ENCODE measurements at places on chromosomes 6 and 20.

DNA sequence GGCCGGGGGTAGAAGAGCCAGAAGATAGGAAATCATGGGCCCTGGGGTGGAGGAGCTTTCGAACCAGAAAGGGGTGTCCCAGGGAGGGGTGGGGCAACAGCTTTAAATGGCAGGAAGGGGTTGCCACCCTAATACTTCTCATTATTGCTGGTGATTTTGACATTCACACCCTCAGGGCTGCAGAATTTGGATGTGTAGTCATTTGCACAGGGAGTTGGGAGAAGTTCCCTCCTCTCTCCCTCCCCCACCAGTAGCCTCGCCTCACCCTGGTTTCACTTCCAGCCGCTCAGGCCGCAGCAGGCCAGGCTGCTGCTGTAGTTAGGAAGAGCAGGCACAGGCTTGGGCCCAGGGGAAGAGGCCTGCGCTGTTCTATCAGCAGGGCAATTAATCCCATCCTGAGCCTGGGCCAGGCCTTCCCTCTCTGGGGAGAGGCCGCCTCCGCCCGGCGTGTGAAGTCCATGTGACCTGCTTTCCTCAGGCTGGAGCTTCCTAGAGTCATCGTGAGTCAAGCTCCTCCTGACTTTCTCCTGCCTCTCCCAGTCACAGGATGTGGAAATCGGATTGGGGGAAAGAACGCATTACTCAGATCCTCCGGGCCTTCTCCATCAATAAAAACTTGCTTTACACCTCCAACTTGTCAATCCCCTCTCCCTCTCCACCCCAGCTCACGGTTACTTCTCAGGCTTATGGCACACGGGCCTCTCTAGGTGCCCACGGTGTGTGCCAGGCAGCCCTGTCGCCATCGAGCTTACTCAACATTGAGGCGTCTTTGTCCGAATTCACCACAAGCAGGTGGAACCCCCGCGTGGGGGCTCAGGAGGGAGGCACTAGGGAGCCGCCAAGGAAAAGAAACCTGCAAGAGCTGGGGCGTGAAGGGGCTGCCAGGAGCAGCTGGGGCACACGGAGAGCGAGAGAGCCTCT, 7.8 kb downstream of the ADTRP start:
- peak; percentile 31 for DNase-seq

GRCh38 chr6:84731401-84731800, 33.0 kb downstream of the TBX18 start:
- DNase-seq, result no peak

- peak; percentile 84 for DNase-seq
These were observed 975 bp upstream of the PPT2 start for GRCh38 chr6:32152769-32153563.

DNA sequence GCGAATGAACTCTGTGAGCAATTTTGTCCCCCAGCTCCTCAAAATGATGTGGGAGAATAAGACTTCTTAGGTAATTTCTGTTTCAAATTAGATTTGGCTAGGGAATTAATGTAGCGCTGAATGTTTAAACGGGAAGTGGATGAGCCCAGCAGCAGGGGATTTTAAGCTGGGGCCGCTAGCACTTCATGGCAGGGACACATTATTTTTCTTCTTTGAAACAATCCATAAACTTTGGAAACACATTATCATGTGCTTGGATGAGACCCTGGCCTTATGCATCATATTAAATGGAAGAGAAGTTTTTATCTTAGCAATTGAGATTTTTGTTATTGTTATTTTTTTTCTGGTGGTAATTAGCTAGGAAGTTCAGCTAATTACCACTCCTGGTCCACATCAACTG, 74.2 kb upstream of the FUCA2 start:
- DNase-seq, result no peak

- DNase-seq, result no peak
These were observed 116.9 kb downstream of the TMEM242 start for GRCh38 chr6:157206359-157206815.

DNA sequence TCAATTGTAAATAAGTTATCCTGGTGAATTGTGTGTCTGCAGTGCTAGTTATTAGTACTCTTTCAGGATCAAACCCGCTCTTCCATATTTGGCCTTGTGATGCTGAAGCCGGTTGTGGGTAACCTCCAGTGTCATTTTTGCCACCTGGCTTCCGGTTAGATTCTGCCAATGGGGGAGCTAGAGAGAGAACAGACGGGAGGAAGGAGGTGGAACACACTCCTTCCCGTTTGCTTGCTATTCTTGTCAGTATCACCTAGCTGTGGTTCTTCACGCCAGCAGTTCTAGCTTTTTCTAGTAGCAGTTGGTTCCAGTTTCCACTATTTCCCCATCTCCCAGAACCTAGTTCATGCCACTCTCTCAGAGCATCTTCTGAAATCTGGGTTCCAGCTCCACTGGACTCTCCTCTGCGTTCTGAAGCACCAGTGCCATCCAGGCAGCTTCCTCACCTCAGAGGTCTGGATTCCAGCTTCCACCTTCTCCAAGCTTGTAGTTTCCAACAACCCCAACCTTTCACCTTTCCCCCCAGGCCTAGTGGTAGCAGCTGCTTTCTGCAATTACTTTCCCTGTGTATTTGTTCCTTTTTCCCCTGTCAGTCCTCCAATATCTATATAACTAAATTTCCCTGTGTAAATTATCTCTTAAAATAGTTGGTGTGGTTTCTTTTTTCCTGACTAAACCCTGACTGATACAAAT, 46.9 kb upstream of the LOC128125822 start:
- no peak for DNase-seq

DNA sequence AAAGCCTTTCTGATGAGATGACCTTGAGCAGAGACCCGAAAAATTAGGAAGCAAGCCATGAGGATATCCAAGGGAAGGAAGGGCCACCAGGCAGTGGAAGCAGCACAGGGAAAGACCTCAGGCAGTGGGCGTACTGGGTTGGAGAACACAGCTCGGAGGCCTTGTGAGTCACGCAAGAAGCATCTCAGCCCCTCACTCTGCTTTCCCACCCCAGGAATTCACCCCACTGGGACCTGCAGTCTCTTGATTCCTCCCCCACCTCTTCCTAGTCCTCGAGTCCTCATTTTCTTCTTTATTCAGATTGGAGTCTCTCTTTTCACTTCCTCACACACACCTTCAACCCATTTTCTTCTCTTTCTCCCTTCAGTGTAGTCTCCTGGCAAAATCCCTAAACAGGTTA, 27.0 kb downstream of the RPRD1B start:
- no peak for DNase-seq

GRCh38 chr20:6595704-6596103, 171.8 kb upstream of the BMP2 start:
- DNase-seq, result no peak

- no peak for DNase-seq
These were observed 133.2 kb downstream of the NFATC2 start for GRCh38 chr20:51409192-51409880.

DNA sequence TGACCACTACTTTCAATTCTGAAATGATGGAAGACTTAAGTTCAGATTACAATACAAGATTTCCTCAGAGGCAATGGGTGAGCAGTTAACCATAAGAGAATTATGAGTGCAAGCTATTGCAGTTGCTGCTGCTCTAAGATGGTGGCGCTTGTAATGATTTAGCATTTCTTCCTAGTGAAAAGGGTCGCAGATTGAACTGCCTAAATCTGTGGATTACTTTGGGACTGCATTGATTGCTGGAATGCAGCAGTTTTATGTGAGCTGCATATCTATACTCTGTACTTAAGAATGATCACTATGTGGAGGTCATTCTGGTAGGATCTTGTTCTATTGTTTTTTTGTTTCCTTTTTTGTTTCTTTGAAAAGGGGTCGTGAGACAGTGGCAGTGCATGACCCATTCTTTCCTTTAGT, 5.3 kb downstream of the SCAF8 start:
- peak; percentile 49 for DNase-seq

DNA sequence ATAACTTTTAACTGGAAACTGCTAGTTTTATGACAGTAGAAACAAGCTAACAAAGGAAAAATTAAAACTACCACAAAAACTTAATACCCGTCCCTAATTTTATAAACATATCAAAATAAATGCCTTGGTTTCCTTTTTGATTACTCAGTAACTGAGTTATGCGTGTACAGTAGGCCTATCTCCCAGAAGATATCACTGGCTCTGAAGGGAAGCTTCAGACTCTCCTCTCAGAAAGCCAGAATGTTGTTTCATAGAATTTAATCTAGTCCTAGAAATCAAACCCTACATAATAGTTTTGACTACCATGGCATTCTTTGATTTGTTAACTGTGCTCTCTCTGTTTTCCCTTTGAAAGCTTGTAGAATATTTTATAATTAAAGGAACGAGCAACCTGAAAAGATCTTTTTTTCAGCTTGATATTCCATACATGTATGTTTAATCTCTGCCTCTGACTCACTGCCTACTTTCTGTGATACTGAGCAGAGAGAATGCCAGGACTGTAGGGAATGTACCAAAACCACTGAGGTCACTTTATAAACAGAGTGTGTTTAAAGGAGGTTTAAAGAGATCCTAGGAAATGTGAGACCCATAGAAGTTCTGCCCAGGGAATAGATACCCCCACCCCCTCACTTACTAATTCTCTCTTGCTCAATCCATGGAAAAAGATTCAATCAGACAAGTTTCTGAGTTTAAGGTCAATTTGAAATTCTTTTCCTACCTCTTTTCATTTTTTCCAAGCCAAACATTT, 311.5 kb downstream of the HDGFL1 start:
- no peak for DNase-seq

DNA sequence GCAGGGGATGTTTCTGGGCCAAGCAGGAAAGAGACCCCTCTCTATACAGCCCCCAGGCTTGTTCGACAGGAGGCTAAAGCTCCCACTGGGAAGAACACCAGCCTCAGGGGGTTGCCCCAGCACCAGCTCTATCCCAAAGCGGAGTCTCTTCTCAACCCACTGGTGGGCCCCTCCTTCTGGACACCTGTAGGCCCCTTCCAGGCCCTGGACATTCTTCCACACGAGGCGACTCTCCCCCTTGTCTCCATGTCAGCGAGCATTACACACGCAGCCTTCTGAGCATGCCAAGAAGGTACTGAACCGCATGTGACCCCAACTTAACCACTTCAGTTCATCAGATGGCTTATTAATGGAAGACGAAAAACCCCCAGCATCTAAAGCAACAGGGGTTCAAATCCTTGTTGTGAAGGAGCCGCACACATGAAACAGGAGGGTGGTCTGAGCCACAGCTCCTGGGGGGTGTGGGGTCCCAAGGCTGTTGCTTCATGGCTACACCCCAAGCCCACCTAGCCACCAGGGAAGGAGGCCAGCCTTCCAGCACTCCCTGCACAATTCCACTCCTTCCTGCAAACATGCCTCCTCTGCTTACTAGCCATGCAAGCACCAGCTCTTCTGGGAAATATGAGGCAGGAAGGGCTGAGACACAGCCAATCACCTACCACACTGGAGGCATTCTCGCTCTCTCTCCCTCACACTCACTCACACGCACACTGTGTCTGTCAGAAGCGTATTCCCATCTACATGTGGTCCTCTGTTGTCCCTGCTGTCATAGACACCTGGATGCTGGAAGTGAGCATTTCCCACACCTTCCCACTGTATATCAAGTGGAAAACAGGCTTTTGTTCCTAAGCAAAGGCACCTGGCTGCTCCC, 104.5 kb downstream of the NOL4L start:
- DNase-seq, result no peak

DNA sequence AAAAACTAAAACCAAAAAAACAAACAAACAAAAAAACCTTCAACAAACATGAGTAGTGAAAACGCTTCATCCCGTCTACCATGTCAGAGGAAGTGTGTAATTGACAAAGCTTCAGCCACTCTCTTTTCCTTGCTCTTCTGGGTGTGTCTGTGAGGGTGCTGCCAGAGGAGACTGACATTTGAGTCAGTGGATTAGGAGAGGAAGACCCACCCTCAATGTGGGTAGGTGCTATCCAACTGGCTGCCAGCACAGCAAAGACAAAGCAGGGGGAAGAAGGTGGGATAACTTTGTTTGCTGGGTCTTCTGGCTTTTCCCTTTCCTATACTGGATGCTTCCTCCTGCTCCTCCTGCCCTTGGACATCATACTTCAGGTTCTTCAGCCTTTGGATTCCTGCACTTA, 145.6 kb downstream of the TASP1 start:
- DNase-seq, result no peak

DNA sequence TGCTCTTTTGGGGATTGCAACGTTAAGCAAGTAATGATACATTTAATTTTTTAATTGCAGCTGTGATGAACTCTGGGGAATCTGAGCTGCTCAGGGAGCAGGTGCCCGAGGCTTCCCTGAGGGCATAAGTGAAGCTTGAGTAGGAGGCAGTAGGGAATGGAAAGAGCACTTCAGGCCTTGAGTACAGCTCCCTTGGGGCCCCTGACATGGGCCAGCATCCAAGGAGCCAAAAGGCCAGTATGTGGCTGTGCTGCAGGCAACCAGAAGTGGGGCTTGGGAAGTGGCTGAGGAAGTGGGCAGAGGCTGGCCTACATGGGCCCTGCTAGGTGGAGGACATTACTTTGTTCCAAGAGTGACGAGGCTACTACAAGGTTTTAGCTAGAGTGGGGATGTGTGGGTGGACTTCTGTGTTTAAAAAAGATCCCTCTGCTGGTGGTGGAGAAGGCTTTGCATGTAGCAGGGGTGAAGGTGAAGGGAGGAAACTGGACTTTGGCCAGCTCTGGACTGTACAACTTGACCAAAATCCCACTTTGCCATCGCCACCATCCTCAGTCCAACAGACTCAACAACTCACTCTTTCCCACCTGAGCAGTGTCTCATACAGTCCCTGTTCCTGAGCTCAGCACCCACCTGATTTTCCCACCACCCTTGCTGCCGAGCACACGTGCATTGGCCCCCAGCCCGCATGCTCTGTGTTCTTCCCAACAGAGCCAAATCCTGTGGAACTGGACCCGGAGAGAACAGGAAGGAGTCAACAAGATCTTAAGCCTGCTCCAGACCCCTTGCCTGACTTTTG, 10.9 kb upstream of the ZNF831 start:
- no peak for DNase-seq

DNA sequence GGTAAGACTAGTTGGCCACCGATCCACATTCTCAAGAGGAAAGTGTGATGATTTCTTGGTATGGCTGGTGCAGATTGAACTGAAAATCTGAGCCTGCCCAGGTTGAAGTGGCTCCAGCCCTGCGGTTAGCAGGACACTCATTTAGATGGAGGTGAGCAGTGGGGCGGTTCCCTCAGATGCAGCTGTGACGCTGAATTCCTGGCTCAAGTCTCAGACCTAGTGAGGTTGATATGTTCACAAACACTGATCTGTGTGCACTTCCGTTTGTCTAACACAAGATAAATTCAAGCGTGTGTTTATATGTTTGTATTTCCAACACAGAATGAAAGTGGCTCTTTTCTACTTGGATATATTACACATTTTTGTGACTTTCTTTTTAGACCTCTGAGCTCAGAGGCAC, 83.4 kb upstream of the FRMD1 start:
- DNase-seq, result no peak

DNA sequence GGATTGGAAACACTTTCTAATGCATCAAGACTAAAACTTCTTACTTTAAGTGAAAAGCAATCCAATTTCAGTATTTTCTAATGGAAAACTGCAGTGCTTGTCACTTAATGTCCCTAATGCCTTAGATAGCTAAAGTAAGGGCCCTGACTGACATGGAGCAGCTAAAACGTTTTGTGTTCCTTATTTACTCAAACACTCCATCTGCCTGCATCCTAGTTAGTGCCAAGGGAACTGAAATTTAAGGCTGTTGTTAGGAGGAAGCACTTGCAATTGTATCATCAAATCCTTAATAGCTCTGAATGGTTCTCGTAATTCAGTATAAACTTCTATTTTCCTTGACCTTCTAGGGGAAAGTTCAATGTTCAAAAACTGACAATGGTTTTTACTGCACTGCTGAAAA, 127.4 kb downstream of the GJA10 start:
- no peak for DNase-seq

- DNase-seq, result peak; percentile 28
These were observed 37.9 kb upstream of the JARID2 start for GRCh38 chr6:15207923-15208322.

GRCh38 chr20:51366155-51366886, 176.2 kb downstream of the NFATC2 start:
- no peak for DNase-seq
